ENCODE measurements at places on chromosomes 3 and 15.

DNA sequence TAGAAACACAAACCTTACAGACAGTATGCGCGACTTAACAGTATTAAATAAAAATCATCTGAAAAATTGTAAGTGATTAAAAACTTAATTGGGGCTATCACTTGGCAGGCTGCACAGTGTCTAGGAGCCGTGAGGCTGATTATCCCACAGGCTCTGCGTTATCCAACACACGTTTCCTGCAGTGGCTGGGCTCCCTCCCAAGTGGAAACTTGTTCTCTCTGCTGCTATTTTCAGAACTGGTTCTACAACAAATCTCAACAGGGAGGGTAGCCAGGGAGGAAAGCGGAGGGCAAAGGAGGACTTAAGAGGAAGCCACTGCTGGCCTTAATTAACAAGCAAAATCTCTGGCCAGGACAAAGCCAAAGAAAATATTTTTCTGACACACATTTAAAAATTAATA, 555.2 kb downstream of the MAGI1 start:
- no peak for DNase-seq

DNA sequence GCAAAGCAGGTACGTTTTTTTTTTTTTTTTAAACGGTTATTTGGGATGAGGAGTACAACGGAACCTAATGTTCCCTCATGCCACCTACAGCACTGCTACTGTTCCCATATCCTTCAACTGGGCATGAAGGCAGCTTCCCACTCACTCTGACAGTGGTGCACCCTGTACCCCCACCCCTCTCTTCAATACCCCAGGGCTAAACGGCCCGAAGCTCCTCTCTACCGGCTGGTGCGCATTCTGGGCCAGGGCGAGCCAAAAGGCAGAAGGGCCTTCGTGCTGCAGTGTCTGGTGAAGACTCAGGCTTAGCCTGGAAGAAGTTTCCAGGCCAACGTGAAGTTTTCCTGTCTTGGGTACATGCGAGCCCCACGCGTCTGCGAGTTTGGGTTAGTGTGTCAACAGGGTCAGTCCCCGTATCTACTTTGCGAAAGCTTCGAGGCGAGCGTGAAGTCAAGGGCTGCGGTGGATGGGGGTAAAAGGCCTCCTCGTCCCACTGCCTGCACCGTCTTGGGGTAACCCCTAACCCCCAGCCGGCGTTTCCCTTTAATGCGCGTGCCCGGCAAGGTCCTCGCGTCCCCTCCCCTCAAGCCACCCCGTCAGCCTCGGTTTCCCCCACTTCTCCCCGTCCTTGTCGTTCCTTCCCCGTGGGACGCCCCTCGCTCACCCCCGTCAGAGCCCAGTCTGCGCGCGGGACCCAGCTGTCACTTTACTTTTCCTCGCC, 765 bp upstream of the UBE2E2 start:
- no peak for DNase-seq

- DNase-seq = no peak
Observed at GRCh38 chr3:89300526-89300925, 193.1 kb downstream of the EPHA3 start.

DNA sequence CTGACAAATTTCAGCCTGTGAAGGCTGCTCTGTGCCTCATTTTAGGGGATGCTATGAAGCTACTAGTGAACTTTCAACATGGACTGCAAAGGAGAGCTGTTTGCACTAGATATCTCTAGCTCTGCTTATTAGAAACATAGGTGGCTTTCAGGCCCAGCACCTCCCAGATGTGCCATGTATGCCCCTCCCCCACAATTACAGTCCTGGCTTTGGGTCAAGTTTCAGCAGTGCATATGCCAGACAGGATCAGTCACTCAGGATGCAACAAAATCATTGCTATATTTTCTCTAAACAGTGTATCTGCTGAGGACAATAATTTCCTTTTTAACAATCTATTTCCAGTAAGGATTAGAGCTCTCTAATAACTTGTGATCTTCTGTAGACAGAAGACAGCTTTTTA, 178.8 kb upstream of the STAC start:
- no peak for DNase-seq

DNA sequence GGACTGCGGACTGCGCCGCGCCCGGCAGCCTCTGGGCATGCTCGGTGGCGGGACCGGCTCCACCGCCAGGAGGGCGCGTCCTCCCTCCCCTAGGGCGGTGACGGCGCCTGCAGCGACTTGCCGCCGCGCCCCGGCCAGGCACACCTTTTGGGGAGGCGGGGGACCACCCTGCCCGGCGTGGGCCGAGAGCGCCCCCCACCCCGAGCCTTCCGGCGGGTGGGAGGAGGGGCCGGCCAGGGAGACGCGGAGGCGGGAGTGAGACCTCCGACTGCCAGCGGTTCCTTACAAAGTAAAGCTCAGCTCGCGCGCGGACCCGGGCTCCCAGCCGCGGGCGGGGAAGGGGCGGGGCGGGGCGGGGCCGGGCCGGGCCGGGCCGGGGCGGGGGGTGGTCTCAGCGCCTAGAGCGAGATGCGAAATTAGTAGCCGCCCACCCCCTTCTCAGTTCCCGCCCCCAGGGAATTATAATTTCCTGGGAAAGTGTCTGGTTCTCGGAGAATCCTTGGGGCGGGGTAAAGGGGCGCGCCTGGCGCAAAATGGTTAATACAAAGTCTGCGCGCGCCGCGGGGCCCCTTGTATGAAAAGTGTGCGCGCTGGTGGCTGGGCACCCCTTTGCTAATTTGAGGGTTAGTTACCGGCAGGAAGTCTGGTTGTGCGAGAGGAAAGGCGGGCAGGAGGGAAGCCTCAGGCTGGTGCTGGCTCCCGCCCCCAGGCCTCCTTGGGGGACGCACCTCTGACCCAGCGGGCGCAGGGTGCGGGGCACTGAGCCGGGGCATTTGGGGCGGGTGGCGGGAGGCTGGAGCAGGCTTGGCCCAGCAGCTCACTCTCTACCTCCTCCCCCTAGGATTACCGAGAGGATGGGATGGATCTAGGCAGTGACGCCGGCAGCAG, 224.8 kb upstream of the IL12A start:
- no peak for DNase-seq

GRCh38 chr3:150055332-150055731, 84.6 kb upstream of the PFN2 start:
- DNase-seq = no peak

- DNase-seq = no peak
Observed at GRCh38 chr3:149031096-149031495, 39.8 kb downstream of the GYG1 start.

DNA sequence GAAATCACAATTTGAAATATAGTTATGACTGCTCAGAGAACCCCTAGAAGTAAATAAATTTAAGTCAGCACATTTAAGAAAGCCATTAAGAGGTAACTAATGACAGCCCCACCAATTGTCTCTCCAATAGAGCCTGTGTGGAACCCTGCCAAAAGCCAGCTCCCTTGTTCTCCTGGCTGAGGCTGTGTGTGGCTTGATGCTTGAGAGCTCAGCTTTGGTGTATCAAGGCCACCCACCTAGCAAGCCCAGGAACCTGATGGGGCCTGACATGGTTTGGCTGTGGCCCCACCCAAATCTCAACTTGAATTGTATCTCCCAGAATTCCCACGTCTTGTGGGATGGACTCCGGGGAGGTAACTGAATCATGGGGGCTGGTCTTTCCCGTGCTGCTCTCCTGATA, 106.9 kb downstream of the LRRN1 start:
- no peak for DNase-seq

Measured in T follicular helper cell (primary cell).